Stimulated activated naive CD4-positive, alpha-beta T cell (primary cell): ENCODE measurements at places on chromosomes 5 and 9.

DNA sequence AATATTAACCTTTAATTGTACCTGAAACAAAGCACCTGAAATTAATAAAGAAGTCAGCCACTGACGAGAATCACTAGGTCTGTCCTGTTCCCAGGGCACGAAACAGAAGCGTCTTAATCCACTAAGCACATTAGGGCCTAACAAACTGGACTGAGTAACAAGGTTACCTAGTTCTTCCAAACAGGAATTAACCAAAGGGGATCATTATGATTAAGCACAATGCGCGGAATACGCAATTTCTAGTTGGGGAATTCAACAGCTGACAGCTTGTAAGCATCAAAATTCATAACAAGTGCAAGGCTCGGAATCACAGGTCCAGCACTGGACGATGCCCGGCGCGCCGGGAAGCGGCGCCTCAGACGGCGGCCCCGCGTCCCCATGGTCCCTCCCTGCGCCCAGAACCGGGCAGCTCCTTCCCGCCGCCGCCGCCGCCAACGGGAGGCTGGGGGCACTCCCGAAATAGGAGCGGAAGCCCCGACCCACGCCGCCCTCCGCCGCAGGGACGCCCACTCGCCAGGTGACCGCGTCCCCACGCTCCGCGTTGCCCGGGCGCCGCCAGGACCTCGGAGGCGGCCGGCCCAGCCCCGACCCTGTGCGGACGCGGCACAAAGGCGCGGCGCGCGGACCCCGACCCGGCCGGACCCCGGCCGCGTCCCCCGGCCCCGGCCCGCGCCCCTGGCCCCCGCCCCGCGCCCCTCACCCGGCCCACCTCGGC is 898 bp downstream of the CAMSAP1 start:
- DNase-seq: no peak

DNA sequence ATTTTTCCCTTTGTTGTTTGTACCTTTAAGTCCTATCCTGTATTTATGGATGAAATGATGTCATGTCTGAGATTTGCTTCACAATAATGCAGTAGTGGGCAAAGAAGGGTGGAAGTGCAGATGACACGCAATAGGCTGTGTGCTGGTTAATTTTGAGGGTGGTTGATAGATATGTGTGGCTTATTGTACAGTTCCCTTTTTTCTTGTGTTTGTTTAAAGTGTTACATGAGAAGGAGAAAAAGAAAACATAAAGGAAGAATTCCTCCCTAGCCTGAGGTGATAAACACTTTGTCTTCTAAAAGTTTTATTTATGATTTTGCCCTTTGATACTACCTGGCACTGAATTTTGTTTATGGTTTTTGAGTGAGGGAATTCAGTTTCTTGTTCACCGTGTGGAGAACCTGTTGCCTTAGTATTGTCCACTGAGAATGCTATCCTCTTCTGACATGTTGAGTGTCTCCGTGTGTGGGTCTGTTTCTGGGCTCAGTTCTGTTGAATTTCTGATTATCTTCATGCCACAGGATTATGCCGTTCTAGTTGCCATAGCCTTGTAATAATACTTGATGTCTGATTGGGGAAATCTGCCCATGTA is 52.3 kb upstream of the FAM120AOS start:
- no peak for DNase-seq

- DNase-seq: no peak
These were observed 76.7 kb upstream of the SPOCK1 start for GRCh38 chr5:137575847-137576246.

DNA sequence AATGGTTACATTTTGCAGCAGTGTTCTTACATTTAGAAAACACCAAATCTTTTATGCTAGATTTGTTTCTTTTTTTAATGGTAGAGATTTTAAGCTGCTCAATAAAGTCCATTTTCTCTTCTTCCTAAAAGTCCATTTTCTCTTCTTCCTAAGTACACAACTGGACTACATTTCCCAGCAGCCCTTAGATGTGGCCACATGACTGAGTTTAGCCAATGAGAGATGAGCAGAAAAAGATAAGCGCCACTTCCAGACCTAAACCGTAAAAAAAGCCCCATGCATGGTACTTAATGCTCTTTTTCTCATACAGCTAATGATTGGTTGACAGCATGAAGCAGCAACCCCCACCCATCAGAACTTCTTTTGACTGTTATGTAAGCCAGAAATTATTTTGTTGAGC is 206.7 kb downstream of the FAM114A2 start:
- DNase-seq: no peak

GRCh38 chr5:165258197-165258771 is 1752.9 kb downstream of the MAT2B start:
- DNase-seq: no peak

DNA sequence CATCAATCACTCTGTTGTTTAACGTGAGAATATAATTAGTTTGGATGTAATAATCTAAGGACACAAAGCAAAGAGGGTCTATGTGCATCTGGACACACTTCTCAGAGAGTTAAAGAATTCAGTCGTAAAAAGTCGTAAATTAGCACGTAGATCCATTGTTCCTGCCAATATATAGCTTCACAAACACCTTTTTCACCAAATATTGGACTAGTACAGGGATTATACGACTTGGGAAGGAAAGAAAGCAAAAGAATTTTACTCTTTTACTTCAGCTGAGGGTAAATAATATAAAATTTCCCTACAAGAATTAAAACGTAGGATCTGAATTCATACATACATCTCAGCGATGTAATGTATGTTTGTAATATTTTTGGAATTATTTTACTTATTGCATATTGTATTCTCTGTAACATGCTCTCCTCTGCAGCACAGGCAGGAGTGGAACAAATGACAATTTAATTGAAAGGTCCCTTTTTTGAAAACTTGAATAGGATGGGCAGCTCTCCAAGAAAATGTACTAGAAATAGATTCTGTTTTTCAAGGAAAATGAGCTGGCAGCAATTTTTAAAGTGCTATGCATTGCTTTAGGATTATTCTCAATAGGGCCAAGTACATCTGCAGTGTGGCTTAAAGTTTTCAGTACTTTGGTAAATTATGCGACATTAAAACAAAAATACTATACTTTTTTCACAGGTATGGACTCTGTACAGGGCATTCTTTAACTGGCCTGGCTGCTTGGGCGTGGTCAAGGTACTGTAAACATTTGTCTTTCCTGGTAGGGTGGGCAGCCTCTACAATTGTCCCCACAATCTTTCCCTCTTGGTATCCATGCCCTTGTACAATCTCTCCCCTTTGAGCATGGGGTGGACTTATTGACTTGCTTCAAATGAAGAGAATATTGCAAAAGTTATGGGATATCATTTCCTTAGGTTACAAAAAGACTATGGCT is 39.7 kb upstream of the HSD17B4 start:
- DNase-seq: no peak

- DNase-seq: no peak
These were observed 18.6 kb downstream of the CTNNAL1 start for GRCh38 chr9:108994695-108995094.

DNA sequence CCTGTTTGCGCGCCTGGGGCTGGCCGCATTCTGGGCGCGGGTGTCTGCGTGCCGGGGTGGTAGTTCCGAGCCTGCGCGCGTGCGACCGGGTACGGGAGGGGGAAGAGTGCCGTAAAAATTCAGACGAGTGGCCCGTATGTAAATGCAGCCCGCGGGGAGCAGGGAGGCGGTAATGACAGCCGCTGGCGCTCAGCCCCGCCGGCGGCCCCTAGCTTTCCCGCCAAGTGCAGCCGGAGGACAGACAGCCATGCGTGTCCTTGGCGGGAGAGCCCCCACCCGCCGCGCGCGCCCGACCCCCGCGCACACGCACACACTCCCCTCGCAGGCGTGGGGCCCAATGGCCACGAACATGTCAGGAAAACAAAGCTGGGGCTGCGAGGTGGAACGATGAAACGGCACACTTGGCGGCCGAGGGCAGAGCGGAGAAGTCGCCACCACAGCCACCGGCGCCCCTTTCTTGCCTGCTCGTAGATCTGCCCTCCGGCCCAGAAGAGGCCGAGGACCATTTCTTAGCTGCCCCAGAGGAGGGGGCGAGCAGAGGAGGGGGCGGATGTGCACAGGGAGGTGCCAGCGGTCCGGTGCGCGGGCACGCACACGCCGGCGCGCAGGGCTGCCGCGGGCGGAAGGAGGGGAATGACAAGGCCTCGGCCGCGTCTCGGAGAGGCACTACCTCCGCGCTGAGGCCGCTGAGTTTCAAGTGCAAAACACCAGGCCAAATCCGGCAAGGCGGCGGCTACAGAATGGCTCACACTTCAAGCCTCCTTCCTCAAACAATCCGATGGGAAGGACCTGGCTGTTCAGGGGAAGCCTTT is 208.4 kb downstream of the MEF2C start:
- DNase-seq: no peak

DNA sequence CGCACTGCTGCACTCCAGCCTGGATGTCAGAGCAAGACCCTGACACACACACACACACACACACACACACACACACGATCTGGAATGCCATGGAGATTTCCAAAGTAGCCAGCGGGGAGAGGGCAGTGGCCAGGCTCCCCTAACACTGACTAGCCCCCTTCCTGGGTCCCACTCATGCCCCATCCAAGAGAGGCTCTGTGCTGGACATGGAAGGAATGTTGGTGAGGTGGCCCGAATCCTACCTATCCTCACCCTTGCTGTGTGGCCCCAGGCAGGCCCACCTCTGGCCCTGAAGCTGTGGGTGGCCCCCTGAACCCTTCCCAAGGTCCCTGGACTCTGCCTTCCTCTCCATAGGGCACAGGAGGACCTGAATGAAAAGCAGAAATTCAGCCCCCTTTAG is 7.3 kb downstream of the BRD3 start:
- DNase-seq: no peak

DNA sequence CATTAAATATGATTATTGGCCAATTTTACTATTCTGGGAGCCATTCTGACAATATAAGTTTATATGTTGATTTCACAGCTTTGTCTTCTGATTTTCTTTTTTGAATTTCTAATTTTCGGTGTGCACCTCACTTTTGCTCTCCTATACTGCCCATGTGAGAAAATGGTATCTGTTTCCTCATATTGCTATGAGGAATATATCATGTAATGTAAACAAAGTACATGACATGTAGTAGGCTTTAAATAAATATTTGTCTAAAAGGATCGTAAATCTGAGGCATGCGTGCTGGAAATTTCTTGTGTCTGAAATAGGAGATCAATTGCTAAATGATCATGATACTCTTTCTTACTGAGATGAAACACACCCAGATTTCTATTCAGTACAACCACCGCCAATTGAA is 119.9 kb downstream of the ZDHHC21 start:
- DNase-seq: no peak

GRCh38 chr5:9251379-9251980 is 294.4 kb downstream of the SEMA5A start:
- DNase-seq: no peak

- DNase-seq: no peak
These were observed 170.0 kb downstream of the MCTP1 start for GRCh38 chr5:95114902-95115301.

GRCh38 chr5:98570010-98570409 is 203.5 kb upstream of the RGMB start:
- DNase-seq: no peak

DNA sequence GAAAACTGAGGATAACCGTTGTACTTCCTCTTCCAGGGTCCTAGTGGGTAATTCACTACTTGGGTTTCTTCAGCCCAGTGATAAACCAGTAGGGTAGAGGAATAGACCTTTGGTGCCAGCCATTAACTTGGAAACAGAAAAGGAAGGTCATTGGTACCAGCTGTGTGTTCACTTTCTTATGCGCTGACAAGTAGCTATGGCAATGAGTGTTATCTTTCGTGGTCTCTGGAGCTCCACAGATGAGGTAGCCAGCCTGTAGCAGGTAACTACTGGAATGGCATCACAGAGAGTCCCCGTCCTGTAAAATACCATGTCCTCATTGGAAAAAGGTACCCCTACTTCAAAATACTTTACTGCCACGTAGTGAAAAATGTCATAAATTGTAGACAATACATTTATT is 2.3 kb downstream of the UHRF2 start:
- DNase-seq: no peak

GRCh38 chr5:150406103-150406722 is 6.5 kb downstream of the CD74 start:
- no peak for DNase-seq

DNA sequence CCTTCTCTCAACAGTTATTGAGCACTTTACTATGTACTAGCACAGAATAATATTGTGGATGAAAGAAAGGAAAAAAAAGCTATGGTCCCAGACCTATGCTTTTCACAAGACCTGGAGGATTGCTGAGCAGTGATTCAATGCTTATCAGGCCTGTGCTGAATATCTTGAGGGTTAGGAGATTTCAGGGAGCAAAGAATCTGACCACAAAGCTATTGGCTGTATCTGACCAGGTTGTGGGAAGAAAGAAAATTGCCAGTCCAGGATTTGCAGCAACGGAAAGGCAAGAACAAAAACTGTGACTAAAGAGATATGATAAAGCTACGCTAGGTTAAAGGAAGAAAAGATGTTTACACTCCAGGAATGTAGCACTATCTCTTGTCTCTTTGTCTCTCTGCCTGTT is 14.9 kb upstream of the MACIR start:
- no peak for DNase-seq

DNA sequence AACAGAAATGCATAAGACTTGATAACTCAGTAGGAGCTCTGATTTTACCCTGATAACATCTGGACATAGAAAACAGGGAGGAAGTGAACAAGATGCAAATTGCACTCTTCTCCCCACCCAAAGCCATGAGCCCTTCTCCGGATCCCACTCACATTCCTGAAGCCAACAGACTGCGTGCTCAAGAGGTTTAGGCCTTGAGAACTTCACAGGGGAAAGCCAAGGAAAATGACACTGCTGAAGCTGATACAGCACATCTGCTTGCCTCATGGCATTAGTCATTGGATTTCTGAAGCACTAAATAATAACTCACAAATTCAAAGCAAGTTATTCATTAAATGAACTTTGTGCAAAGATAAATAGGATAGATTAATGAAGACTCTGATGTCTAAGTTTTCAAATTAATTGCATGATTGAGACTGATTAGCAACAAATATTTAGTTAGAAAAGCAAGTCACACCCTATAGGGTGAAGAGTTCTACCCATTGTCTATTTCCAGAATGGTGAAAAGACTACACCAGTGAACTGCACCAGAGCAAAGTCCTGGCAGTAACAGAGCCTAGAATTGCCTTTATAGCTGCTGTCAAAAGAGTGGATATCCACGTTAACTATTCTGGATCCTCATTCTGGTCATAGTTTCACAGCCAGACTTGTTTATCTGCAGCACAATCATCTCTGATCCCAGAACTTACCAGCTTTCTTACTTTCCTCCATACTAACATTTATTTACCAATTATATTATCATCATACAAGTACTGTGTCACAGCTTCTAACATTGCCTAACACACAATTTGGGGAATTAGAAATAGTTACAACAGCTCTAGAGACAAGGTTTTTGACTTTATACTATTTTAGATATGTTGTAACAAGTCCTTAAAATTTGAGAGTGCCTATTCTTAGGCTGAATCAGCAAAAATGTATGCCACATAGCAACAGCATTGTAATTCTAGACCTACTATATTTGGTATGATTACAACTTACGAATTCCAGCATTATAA is 432.1 kb upstream of the RGMB start:
- DNase-seq: no peak

- DNase-seq: no peak
These were observed 1.7 kb upstream of the ABL1 start for GRCh38 chr9:130833031-130833990.

DNA sequence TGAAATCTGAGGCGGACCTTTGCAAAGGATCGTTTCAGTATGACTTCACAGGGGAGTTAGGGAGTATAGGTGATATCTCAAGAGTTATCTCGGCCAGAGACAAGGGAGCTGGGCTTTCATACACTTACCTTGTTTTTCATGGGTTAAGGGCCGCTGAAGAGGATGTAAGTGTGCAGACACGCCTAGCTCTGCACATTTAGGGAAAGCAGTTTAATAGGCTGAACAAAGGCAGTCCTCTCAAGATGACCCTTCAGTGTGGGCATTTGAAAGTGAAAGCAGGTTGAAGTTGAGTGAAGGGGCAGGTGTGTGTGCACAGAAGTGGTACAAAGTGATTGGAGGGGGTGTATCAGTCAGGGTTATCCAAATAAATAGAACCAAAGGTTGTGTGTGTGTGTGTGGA is 33.1 kb upstream of the PRXL2C start:
- DNase-seq: no peak
